Left ventricle myocardium superior (tissue), 1 donor: ENCODE measurements at places on chromosomes 12 and 14. TPM values are rescaled to one million over a fixed set of nuclear protein-coding genes. Genes with fewer than 3 reads are reported as not detected.

The KRT71 gene
- not detected for total RNA-seq

The SMCO2 gene
- not detected for total RNA-seq

The DBX2 gene
- total RNA-seq: 0.07 TPM

The KLRD1 gene
- total RNA-seq: 1.5 TPM

DNA sequence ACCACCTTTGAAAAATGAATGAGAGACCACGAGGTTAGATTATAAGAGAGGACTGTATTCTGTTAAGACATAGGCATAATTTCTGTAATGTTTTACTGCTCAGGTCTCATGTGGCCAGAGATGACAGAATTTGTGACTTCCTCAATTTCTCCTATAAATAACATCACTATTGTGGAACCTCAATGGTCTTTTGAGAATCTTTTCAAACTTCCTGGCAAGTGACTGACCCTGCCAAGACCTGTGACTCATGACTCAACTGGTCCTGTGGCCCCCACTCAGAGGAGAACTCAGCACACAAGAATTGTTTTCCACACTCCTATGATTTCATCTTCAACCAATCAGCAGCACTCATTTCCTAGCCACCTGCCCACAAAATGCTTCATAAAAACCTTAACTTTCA, 508.2 kb upstream of the ATP2B1 start:
- no peak for DNase-seq

The C1QL4 gene
- total RNA-seq: not detected

DNA sequence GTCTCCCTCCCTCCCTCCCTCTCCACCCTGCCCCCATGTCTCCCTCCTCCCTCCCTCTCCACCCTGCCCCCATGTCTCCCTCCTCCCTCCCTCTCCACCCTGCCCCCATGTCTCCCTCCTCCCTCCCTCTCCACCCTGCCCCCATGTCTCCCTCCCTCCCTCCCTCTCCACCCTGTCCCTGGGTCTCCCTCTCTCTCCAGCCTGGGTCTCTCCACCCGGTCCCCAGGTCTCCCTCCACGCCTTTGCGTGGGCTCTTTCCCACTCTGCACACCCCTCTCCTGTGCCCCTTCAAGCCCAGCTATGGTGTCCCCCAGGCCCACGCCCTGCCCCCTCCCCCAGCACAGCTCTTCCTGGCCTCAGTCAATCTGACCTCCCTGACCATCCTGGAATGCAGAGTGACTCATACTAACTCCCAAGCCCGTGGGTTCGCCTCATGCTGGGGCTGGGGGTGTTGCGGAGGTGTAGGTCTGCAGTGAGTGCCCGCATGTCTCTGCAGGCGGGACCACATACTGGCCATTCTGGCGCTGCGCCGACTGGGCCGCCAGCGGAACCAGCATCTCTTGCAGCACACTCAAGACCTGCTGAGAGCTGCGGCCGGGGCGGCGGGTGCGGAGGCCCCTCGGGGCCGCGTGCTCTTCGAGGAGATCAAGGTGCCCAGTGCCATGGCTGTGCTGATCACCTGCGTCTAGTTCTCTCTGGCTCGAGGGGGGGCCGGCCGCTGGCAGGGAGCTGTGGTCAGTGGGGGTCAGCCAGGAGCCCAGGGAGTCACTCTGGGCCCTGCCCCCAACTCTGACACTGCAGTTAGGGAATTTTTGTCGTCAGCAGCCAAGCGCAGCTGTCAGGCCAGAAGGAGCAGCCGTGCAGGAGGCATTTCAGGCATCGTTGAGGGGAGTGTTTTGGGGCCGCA, 13.5 kb upstream of the TNFAIP2 start:
- DNase-seq: peak; percentile 65

DNA sequence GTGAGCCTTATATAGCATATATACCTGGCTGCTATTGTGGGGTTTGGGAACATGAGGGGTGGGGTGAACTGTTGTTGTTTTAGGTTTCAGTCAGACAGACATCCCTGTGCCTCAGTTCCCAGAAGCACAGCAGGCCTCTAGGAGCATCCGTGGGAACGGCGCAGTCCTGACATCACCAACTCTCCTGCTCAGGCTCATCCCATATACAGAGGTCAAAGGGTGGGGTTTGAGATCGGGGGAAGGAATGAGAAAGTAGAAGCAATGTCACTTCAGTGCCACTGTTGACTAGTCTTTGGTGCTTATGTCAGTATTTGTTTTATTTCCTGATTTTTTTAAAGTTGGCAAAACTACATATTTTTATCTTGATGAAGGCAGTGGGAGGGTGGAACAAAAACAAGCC, 43.1 kb upstream of the A2ML1 start:
- no peak for DNase-seq

DNA sequence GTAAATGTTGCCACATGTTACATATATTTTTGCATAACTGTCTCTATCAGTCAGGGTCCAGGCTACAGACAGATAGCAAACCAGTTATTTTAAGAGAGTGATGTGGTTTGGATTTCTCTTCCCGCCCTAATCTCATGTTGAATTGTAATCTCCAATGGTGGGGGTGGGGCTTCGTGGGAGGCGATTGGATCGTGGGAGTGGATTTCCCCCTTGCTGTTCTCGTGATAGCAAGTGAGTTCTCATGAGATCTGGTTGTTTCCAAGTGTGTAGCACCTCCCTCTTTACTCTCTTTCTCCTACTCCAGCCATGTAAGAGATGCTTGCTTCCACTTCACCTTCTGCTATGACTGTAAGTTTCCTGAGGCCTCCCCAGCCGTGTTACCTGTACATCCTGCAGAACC, 704.2 kb upstream of the TBX3 start:
- DNase-seq: no peak

DNA sequence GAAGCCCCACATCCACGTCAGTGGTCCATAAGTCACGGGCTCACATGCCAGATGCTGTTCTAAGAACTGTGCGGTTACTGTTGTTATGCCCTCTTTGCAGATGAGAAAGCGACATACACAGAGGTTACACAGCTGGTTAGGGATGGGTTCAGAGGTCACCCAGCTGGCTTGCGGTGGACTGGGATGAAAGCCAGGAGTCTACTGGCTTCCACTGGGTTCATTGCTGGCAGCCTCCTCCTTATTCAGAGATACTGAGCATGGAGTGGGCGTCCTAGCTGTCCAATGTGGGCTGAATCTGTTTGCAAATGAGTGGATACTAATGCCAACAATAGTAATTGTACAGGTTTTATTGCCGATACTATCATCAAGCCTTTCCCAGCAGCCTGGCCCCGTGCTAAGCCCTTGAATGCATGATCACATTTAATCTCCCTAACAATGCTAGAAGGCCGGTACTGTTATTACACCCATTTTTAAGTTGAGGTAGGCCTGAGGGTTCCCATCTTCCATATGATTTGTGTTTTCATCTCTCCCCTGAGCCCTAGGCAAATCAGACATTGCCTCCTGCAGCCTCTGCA, 129.1 kb downstream of the PLXNC1 start:
- DNase-seq: no peak

- no peak for DNase-seq
Measured at GRCh38 chr12:121250359-121250758, 40.4 kb downstream of the P2RX4 start.

GRCh38 chr12:103877288-103877687, 36.3 kb upstream of the NT5DC3 start:
- DNase-seq: no peak

- DNase-seq: no peak
Measured at GRCh38 chr14:55858604-55859003, 259.6 kb upstream of the PELI2 start.

DNA sequence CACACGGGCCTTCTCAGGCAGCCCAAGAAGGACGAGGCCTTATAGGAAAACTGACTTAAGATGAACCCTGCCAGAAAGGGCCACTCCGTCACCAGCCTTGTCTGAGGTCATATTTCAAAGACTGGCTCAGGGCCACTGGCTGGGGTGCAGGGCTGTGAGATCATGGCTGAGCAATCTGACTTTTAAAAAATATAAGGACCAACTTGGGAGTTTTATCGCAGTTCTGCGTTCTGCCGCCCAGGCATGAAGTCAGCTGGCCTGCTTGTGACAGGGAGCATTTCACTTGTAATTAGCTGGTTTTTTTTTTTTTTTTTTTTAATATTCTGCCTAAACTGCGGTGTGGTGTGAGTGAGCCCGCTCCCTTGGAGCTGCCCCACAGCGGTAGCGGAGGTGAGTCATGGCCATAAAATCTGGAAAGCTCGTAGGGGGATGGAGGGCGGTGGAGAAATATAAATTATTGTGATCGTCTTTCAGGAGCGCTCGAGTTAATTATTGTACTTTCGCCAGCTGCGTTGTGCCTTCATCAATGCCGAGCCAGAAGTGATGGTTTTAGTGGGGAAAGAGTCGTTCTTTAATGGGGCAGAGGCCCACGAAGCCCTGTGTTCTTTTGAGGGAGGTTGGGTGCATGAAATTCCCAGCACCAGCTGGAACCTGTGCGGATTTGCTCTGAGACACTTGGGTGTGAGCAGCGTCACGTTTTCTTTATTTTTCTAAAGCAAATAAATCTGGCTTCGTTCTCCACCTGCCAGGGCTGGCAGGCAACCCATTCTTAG, 231.9 kb downstream of the C12orf75 start:
- DNase-seq: peak; percentile 53

DNA sequence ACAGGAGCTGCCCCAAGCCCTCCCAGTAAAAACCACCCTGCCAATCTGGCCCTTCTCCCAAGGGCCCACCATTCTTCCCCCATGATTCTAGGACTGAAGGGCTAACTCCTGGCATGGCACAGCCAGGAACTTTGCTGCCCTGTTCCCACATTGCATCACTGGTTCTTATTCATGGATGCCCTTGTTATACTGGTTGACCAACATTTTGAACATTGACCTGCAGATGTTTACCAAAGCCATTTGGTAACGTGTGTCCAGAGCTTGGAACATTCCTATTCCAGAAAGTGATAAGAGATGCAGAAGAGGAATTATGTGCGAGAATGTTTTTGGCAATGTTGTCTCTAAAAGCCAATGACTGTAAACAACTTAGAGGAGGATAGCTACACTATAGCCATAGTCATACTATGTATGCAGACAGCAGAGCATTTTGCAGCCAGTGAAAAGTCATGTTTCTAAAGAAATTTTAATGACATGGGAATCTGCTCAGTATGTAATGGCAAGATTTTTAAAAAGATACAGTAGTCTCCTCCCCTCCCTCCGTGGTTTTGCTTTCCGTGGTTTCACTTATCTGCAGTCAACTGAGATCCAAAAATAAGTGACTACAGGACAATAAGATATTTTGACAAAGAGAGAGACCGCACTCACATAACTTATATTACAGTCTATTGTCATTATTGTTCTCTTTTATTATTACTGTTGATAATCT, 108.8 kb downstream of the DAAM1 start:
- DNase-seq: no peak

DNA sequence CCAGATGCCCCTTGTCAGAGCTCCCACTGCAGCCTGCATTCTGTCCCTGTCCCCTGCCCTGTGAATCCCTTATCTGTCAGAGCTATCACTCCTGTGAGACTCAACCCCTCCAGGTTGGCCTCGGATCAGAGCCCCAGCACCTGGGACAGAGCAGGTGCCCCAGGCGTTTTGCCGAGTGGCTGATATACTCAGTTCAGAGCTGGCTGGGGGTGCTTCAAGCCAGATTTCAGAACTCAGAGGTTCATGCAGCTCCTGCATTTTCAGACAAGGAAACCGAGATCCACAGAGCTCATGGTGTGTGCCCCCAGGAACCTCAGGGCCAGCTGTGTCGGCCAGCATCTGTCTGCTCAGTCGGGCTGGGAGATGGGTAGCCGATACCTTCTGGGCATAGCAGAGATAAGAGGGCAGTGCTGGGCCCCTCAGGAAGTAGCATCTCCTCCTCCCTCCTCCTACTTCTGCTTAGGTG, 228.0 kb upstream of the RTL1 start:
- DNase-seq: no peak

GRCh38 chr12:55842681-55843429, at the start of gene MMP19:
Gene MMP19 (minus strand): TSS chr12:55842936. CDS start chr12:55842830, 106 bp downstream.
- no peak for DNase-seq

- DNase-seq: no peak
Measured at GRCh38 chr14:59356312-59356711, 108.9 kb downstream of the GPR135 start.

GRCh38 chr14:54354096-54354495, 42.7 kb upstream of the CDKN3 start:
- no peak for DNase-seq

GRCh38 chr12:108938247-108938924, 58.5 kb downstream of the DAO start:
- no peak for DNase-seq

The ZFHX2 gene
- total RNA-seq: 1.0 TPM

- DNase-seq: peak; percentile 93
Measured at GRCh38 chr14:37197421-37198272, at the start of gene MIPOL1. Gene MIPOL1 (plus strand): TSS chr14:37197937. CDS start chr14:37247889, 49,952 bp downstream.

The P2RX2 gene
- not detected for total RNA-seq

The FKBP4 gene
- total RNA-seq: 59.0 TPM

GRCh38 chr12:4874671-4875070, 35.0 kb upstream of the KCNA1 start:
- no peak for DNase-seq

GRCh38 chr14:73476451-73476931, 14.2 kb upstream of the RIOX1 start:
- DNase-seq: no peak
